Bladder microvascular endothelial cell (primary cell): ENCODE measurements at places on chromosomes 7 and 10. TPM values are rescaled to one million over a fixed set of nuclear protein-coding genes. Genes with fewer than 3 reads are reported as not detected.

The CDC14C gene
- total RNA-seq, result not detected in 2 replicates

The MNX1 gene
- not detected in 2 replicates for total RNA-seq

The AP5Z1 gene
- 18.1 and 27.9 TPM in 2 replicates for total RNA-seq

The TRIM74 gene
- total RNA-seq, result 0.06 TPM in 1 of 2 replicates, not detected in the other

The TMEM243 gene
- 16.0 and 26.1 TPM in 2 replicates for total RNA-seq

The KIF5B gene
- 100 and 140 TPM in 2 replicates for total RNA-seq

The GPR37 gene
- total RNA-seq, result 0.16 and 0.38 TPM in 2 replicates

The NKX6-2 gene
- total RNA-seq, result not detected in 2 replicates

The SMKR1 gene
- 0.16 and 0.38 TPM in 2 replicates for total RNA-seq

The SCIN gene
- total RNA-seq, result 0.13 and 0.49 TPM in 2 replicates

The SUGCT gene
- 1.1 and 1.4 TPM in 2 replicates for total RNA-seq

The CPXM2 gene
- 0.38 and 4.9 TPM in 2 replicates for total RNA-seq

The IGFBP3 gene
- total RNA-seq, result 12.8 and 35.1 TPM in 2 replicates

The SMURF1 gene
- total RNA-seq, result 11.2 and 27.4 TPM in 2 replicates

The CTAGE8 gene
- total RNA-seq, result not detected in 2 replicates

The ZNF735 gene
- total RNA-seq, result not detected in 2 replicates

The CHAT gene
- total RNA-seq, result not detected in 2 replicates

The MYO1G gene
- under 0.01 and 0.13 TPM in 2 replicates for total RNA-seq

The PLXNA4 gene
- total RNA-seq, result 0.32 and 7.9 TPM in 2 replicates

The FIS1 gene
- 206 and 302 TPM in 2 replicates for total RNA-seq

The DDC gene
- not detected in 2 replicates for total RNA-seq

The NACAD gene
- 0.32 and 2.0 TPM in 2 replicates for total RNA-seq

The ST8SIA6 gene
- total RNA-seq, result 0.16 and 0.25 TPM in 2 replicates

The CDNF gene
- total RNA-seq, result 0.81 TPM in 1 of 2 replicates, not detected in the other

The SPDYE6 gene
- total RNA-seq, result 0.06 TPM in 1 of 2 replicates, not detected in the other

The NXPH1 gene
- total RNA-seq, result not detected in 2 replicates

The MSS51 gene
- 0.49 and 1.4 TPM in 2 replicates for total RNA-seq

The FAM25G gene
- total RNA-seq, result not detected in 2 replicates

The MYH16 gene
- total RNA-seq, result 0.13 and 0.16 TPM in 2 replicates

The ITPRID1 gene
- not detected in 2 replicates for total RNA-seq

The GNAI1 gene
- 33.2 and 64.7 TPM in 2 replicates for total RNA-seq

The VWDE gene
- under 0.01 and 0.13 TPM in 2 replicates for total RNA-seq

The NUTM2E gene
- under 0.01 TPM in 1 of 2 replicates, not detected in the other for total RNA-seq

The HGF gene
- 0.82 and 1.6 TPM in 2 replicates for total RNA-seq

The SFTPD gene
- total RNA-seq, result not detected in 2 replicates

The TFAM gene
- 29.5 and 55.8 TPM in 2 replicates for total RNA-seq

The TMEM273 gene
- total RNA-seq, result 5.3 and 68.0 TPM in 2 replicates

The XRCC2 gene
- total RNA-seq, result 3.1 and 4.8 TPM in 2 replicates

The MUC12 gene
- total RNA-seq, result not detected in 2 replicates

The AKR1C8 gene
- 0.16 TPM in 1 of 2 replicates, not detected in the other for total RNA-seq
